GM12864 (cell line): ENCODE measurements at places on chromosomes 6 and 20.

- DNase-seq: no peak
Measured at GRCh38 chr6:43276577-43277305, 21.3 kb upstream of the SLC22A7 start.

DNA sequence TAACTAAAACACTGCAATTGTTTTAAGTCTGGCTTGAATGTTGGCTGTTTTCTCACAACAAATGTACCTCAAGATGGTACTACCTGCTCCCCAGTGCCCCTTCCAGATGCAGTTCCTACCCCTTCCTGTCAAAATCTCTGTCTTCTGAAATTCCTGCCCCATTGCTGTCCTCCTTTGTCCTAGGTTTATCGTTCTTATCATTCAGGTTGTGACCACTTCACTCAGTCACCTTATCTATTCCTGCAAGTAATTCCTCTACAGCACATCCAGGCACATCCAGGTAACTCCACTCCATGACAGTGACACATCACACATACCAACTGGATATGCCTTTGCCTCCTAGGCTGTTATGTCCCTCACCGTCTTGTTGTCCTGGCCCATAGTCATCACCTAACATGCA is 90.2 kb downstream of the TRDN start:
- no peak for DNase-seq

- DNase-seq: no peak
Measured at GRCh38 chr6:7080311-7080710, 27.4 kb upstream of the RREB1 start.

- no peak for DNase-seq
Measured at GRCh38 chr6:15380351-15380750, 134.5 kb downstream of the JARID2 start.

DNA sequence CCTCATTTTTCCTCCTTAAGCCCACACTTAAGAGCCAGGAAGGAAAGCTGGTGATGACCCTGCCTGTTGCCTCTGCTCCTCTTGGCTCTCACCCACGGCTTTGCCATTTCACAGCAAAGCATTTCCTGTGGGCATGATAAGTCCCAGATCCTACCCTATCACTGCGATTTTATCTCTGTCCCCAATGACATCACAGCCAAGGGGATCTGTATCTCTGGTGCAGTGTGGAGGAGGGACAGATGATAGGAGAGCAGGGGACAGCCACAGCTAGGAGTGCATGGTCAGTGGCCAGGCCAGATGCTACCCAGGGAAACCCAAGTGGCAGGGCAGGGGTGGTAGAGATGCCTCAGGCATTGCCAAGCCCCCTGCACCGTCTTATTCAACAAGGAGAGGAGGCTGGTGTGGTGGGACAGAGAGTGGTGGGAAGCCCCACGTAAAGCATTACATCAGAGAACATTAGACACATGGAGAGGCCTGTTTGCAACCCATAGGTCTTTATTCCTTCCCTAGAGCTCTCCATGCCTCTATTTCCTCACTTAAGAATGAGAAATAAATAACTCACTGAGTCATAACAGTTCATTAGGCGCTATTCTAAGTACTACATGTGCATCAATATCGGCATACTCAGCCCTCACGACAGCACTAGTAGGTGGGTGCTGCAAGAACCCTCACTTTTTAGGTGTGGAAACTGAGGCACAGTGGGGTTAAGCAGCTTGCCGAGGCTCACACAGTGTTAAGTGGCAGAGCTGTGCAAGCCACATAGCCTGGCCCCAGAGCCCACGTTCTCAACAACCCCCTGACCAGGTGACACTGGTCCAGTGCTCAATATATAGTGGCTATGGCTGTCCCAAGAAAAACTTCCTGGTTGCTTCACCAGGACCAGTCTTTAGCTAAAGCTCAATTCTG is 4.6 kb downstream of the TFEB start:
- DNase-seq: no peak

DNA sequence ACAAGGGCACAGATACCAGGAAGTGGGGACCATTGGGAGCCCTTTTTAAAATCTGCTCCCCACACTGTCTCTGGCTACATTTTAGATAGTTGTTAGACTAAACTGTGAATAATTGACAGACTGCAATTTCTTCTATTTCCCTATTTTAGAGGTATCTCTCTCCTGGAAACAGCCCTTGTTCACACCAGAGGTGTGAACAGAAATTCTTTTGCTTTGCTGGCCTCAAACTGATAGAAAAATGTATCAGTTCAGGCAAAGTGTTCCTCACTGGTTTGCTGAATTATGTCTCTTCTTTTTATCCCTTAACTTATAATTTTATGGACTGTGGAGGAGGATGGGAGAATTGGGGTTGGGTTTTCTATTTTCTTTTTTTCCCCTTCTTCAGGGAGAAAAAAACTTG is 513.2 kb upstream of the SULF2 start:
- no peak for DNase-seq
